Keratinocyte (primary cell): ENCODE measurements at places on chromosomes 16 and 17. TPM values are rescaled to one million over a fixed set of nuclear protein-coding genes. Genes with fewer than 3 reads are reported as not detected.

DNA sequence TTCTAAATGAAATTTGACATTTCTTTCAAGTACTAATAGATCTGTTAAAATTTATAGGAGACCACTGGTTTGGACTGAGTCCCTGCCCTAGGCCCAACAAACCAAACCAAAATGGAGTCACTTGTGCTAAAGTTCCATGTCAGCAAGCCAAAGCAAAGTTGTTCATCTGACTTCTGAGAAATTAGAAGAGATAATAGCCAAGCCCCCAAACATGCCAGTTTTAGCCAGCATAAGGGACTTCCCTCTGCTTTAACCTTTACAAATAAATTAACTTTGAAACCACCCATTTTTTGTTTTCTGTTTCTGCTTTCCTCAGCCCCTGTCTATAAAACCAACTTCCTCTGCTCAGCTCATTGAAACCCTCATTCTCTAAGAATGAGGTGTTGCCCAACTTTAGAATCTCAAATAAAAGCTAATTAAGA lies 18.9 kb downstream of the CDR2 start:
- no peak overlapping the region for H3K4me3 ChIP-seq
- H3K27ac ChIP-seq, result no peak overlapping the region
- H3K27me3 ChIP-seq, result no peaks in the 10 kb centered on the region
- DNase-seq, result no peak
- peaks cover 19% of the 10 kb centered on the region for H3K36me3 ChIP-seq

- H3K4me3 ChIP-seq, result no peak overlapping the region
- no peak overlapping the region for H3K27ac ChIP-seq
- H3K36me3 ChIP-seq, result no peaks in the 10 kb centered on the region
Measured at GRCh38 chr16:89037261-89038152, 56.1 kb upstream of the ACSF3 start.

DNA sequence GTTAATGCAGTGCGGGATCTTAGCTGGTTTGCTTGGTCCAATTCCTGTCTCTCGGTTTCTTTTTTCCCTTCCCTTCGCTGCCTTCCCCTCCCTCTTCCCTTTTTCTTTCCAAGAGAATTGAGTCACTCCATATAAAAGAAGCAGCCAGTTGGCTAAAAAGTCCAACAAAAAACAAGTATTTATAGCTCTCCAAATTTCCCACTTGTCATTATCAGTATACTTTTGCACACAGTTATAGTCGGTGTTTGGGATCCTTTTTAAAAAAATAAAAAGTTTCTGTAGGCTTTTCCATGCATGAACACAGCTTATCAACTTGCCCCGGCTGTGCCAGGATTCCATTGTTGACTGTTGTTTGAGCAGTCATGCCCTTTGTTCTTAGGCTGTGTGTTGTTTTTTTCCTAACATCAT lies 24.9 kb downstream of the HMOX2 start:
- peaks cover 10% of the 10 kb centered on the region for H3K36me3 ChIP-seq
- H3K4me3 ChIP-seq, result no peak overlapping the region
- H3K27ac ChIP-seq, result peak overlapping the region; percentile 86
- no peak for DNase-seq

DNA sequence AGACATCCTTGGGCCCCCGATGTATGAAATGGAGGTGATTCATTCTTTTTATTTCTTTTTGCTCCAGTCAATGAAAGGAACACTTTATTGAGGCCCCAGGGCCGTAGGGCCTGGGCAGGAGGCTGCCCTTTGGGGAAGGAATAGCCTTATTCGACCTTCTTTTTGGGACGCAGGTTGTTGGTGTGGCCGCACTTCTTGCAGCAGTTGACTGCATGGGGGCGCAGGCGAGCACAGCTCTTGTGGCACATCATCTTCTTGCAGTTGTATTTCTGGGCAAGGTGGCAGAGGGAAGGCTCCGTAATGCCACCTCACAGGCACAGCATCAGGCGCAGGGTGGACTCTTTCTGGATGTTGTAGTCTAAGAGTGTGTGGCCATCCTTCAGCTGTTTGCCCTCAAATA lies 50.9 kb downstream of the SIAH1 start:
- H3K27ac ChIP-seq, result no peak overlapping the region
- no peak for DNase-seq
- no peaks in the 10 kb centered on the region for H3K4me1 ChIP-seq
- H3K27me3 ChIP-seq, result no peaks in the 10 kb centered on the region

- no peaks in the 10 kb centered on the region for H3K36me3 ChIP-seq
- H3K27me3 ChIP-seq, result peaks cover 10% of the 10 kb centered on the region
- H3K27ac ChIP-seq, result no peak overlapping the region
- no peak for DNase-seq
- H3K4me1 ChIP-seq, result no peaks in the 10 kb centered on the region
Measured at GRCh38 chr17:42865638-42866094, 14.7 kb downstream of the AOC3 start.

- H3K27me3 ChIP-seq, result no peaks in the 10 kb centered on the region
- H3K27ac ChIP-seq, result peak overlapping the region; percentile 82
- peak overlapping the region; percentile 88 for H3K4me3 ChIP-seq
- H3K4me1 ChIP-seq, result peaks cover 13% of the 10 kb centered on the region
Measured at GRCh38 chr17:81891303-81891552, 158 bp downstream of the ALYREF start.

- DNase-seq, result no peak
- H3K4me3 ChIP-seq, result no peak overlapping the region
- H3K27ac ChIP-seq, result no peak overlapping the region
- H3K4me1 ChIP-seq, result no peaks in the 10 kb centered on the region
Measured at GRCh38 chr16:2697401-2697948, 15.2 kb downstream of the KCTD5 start.

GRCh38 chr17:20852990-20853370 lies 189.8 kb downstream of the USP22 start:
- peaks cover 13% of the 10 kb centered on the region for H3K27me3 ChIP-seq
- H3K4me3 ChIP-seq, result no peak overlapping the region
- H3K4me1 ChIP-seq, result peaks cover 12% of the 10 kb centered on the region
- no peak for DNase-seq

BCL6B gene
- polyA plus RNA-seq, result not detected in 3 replicates

ACSM2A gene
- not detected in 3 replicates for polyA plus RNA-seq

E2F4 gene
- polyA plus RNA-seq, result 64.7 to 97.7 TPM (median 74.8 TPM) in 3 replicates

EXOC3L1 gene
- polyA plus RNA-seq, result not detected in 3 replicates

GDPD3 gene
- polyA plus RNA-seq, result 0.68 to 1.8 TPM (median 1.1 TPM) in 3 replicates
